ENCODE measurements at places on chromosomes 16 and 17. TPM values are rescaled to one million over a fixed set of nuclear protein-coding genes. Genes with fewer than 3 reads are reported as not detected.

Gene HSF5
- 0.28 TPM for total RNA-seq

Gene CD300H
- 0.89 TPM for total RNA-seq

Gene HOXB7
- 16.6 TPM for total RNA-seq

GRCh38 chr17:7732981-7733539 is 15.5 kb downstream of the DNAH2 start:
- DNase-seq = no peak
- H3K4me1 ChIP-seq = no peaks in the 10 kb centered on the region
- peaks cover 3% of the 10 kb centered on the region for H3K27me3 ChIP-seq
- H3K36me3 ChIP-seq = no peaks in the 10 kb centered on the region

- H3K27me3 ChIP-seq = peaks cover 8% of the 10 kb centered on the region
- H3K4me1 ChIP-seq = no peaks in the 10 kb centered on the region
- H3K27ac ChIP-seq = no peak overlapping the region
- H3K36me3 ChIP-seq = no peaks in the 10 kb centered on the region
- no peak overlapping the region for H3K4me3 ChIP-seq
Observed at GRCh38 chr16:54633943-54634362, 296.7 kb upstream of the IRX5 start.

DNA sequence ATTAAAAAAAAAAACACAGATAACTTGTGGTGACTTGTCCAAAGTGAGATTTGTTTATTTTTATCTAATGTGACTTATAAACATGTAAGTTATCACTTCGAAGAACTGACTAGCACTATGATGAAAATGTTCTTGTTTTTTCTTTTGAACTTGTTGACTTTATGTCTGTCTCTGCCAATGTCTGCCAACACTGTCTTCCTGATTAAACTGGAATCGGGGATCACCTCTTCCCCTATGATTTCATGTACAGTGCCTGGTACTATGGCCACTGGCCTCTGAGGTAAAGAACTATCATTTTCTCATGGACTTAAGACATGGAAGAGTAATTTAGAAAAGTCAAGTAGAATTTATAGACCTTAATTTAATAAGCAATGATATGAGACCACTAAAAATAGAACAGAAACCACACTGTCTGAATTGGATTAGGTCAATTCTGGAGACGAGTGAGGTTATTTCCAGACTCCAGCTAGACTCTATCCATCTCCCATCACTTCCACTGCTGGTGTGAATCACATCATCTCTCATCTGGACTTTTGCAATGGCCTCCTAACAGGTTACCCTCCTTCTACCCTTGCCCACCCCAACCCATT is 8.9 kb downstream of the C17orf78 start:
- no peak overlapping the region for H3K4me3 ChIP-seq
- DNase-seq = no peak
- no peaks in the 10 kb centered on the region for H3K36me3 ChIP-seq
- no peak overlapping the region for H3K27ac ChIP-seq
- no peaks in the 10 kb centered on the region for H3K27me3 ChIP-seq

- no peaks in the 10 kb centered on the region for H3K27me3 ChIP-seq
- no peaks in the 10 kb centered on the region for H3K4me1 ChIP-seq
- H3K36me3 ChIP-seq = peaks cover 10% of the 10 kb centered on the region
- DNase-seq = no peak
- H3K4me3 ChIP-seq = no peak overlapping the region
- H3K27ac ChIP-seq = no peak overlapping the region
Observed at GRCh38 chr16:47634727-47635126, 173.6 kb downstream of the PHKB start.

GRCh38 chr17:3033741-3034577 is 29.4 kb downstream of the OR1D5 start:
- H3K4me1 ChIP-seq = no peaks in the 10 kb centered on the region
- no peak overlapping the region for H3K27ac ChIP-seq
- H3K4me3 ChIP-seq = no peak overlapping the region
- H3K27me3 ChIP-seq = no peaks in the 10 kb centered on the region
- DNase-seq = no peak
- peaks cover 32% of the 10 kb centered on the region for H3K36me3 ChIP-seq

DNA sequence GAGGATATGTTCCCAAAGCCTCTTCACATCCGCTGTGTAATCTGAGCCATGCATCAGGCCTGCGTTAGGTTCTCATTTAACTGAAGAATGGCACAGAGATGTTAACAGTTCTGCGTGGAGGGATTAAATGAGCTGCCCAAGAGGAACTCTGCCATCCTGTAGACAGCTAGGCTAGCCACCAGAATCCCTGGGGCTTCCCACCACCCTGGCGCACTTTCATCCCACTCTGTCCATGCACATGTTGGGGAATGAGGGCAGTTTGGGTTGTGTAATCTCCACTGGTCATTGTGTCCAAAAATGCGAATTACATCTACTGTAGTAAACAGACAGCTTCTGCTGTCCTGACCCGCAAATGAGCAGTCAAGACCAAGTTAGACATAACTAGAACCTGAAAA is 1.0 kb upstream of the GLG1 start:
- DNase-seq = no peak
- no peaks in the 10 kb centered on the region for H3K27me3 ChIP-seq
- no peaks in the 10 kb centered on the region for H3K36me3 ChIP-seq
- no peak overlapping the region for H3K4me3 ChIP-seq
- H3K4me1 ChIP-seq = peaks cover 11% of the 10 kb centered on the region

DNA sequence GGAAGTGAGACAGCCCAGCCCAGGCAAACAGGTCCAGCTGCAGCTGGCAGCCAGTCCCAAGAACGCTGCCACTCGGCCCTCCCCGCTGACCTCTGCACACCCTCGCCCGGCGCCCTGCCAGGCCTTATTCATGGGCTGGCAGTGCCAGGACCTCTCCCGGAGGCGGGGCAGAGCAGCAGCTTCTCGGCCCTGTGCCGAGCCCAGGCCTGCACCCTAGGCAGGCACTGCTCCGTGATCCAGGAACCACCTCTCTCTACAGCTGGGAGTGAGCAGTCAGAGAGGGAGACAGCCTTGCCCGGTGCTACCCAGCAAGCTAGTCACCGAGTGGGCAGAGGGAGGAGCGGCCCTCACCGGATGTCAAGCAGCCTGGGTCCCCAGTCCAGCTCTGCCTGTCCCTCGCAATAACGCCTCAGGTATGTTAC is 79.9 kb upstream of the CBX4 start:
- H3K27me3 ChIP-seq = no peaks in the 10 kb centered on the region
- H3K4me3 ChIP-seq = no peak overlapping the region
- peak overlapping the region; percentile 67 for H3K27ac ChIP-seq
- peaks cover 53% of the 10 kb centered on the region for H3K4me1 ChIP-seq
- DNase-seq = peak; percentile 57

DNA sequence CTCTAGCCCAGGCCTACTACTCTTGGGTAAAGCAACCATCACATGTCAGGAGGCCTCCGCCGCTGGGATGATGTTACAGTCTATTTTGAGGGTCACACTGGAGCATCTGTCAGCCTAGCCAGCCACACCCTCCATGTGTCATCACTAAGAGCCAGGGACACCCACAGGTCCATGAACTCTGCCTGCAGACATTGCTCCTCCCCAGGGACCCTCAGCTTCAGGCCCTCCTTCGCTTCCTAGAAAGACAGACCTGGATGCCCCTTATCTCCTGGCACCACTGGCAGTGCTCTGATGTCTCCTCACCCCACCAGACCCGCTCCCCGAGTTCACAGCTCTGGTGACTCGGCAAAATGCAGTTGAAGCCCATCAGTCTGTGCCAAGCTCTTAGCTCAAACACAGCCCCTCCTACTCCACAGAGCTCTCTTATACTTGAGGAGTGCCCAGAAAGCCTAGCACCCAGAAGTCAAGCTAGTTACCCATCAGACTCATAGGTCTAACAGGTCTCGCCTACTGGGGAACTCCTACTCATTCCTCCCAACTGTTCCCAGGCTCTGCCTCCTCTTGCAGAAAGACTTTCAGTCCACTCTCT is 5.9 kb downstream of the RANBP10 start:
- H3K4me1 ChIP-seq = peaks cover 5% of the 10 kb centered on the region
- no peak overlapping the region for H3K27ac ChIP-seq
- no peak for DNase-seq

GRCh38 chr17:38435795-38436194 is 7.5 kb downstream of the ARHGAP23 start:
- H3K36me3 ChIP-seq = peaks cover 40% of the 10 kb centered on the region
- no peak overlapping the region for H3K4me3 ChIP-seq
- no peak overlapping the region for H3K27ac ChIP-seq
- no peak for DNase-seq

Measured in spinal cord (tissue), 10 donors.